ENCODE measurements at places on chromosomes 13 and 19.

DNA sequence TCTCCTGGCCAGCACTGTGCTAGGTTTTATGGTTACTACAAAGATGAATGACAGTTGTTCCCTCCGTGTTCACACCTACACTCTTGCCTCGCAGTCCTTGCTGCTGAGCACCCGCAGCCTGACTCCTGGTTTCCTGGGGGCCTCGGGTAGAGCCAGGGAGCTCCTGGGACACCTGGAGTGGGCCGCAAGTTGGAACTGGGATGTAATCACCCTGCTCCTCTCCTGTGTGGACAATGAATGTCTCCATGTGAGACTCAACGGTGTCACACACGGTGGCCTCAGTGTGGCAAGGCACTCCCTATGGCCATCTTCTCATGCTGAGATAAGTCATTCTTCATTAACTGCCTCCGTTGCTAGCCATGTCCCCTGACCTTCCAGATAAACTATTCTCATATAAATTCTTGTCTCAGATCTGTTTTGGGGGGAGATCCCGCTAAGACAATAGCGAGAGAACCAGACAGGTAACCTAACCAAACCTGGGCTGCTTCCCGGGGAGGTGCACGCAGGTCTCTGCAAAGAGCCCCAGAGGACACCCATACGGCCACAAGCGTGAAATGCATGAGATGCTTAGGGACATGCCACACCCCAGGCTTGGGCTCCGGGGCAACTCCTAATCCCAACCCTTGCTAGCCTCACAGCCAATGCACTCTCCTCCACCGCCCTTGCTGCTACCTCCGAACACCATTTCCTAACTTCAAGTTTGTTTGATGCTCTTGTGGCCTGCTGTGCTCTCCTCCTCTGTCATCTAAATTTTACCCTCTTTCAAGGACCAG, 87.2 kb upstream of the IRS2 start:
- no peak for DNase-seq

- DNase-seq, result no peak
These were observed 85.8 kb upstream of the ZNF43 start for GRCh38 chr19:21921691-21922180.

DNA sequence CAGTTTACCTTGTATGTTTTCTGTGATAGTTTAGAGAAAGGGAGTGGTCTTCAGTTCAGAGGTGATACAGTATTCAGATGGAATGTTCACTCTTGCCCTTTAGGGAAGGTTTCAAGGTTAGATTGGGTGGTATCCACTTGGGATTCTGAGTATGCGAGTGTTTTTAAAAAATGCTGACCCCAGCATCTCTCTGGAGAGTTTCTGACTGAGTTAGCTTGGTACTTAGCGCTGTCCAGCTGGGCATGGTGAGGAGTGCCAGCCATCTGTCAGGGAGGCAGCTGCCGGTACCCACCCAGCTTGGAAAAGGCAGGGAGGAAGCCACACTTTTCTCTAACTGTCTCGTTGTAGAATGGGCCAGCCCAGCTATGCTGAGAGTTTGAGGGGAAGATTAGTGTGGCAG, 63.3 kb downstream of the ARHGEF7 start:
- DNase-seq, result no peak

DNA sequence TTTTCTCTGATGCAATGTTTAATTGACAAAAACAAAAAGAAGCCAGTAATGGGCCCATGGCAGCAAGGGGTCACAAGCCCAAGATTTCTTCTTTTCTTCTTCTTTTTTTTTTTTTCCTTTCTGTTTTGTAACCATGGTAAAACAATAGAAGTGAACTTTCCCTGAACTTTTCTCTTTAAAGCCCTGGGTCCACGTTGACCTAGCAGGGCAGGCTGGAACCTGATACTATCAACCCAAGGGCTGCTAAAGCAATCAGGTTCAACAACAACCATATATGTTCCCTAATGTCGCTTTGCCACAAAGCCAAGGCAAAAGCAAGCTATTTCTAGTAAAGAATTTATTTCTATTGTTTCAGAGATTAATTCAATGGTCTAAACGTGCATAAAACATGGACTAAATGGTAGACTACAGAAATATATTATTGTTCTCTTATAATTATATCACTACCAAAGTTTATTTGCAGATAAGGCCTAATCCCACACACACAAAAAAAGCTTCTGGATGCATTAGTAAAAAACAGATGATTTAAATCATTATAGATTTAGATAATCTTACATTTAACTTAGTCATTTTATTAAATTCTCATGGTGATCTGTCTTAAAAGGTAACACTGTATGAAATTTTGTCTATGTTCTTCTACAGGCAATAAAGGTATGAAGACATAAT, 153.9 kb downstream of the DACH1 start:
- DNase-seq, result no peak

DNA sequence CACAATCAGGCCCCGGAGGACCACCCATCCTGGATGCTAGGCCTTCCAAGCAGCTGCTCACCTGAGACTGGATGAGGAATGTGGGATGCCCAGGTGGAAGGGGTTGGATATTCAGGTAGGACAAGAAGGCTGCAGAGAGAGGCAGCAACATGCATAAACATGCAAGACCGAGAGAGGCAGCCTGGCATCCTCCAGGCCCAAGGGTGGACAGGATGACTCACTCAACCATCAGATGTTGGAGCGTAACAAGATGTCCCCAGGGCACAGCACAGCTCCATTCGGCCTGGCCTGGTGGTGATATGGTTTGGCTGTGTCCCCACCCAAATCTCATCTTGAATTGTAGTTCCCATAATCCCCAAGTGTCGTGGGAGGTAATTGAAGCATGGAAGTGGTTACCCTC, 10.0 kb upstream of the CABP5 start:
- DNase-seq, result no peak

DNA sequence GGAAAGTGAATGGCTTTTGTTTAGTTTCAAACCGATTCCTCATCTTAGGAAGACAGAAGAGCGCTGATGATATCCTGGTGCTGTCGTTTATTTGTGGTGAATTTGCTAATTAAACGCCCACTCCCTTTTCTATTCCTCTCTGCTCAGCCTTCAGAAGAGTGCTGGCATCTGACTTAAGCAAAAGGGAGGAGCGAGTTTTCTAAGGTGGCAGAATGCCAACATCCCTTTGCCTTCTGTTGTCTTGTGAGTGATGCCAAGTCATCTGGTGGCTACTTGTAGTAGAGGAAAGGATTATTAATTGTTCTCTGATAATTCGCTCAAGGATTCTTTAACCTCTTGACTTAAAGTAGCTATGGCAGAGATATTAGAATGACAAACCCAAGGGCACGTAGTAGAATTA, 68.1 kb downstream of the ERCC5 start:
- no peak for DNase-seq

Data from stimulated activated CD8-positive, alpha-beta memory T cell treated with anti-CD3 and anti-CD28 coated beads, Interleukin-4, amount 100 ng/mL, for 1 hour (primary cell).